ENCODE measurements at places on chromosomes 4 and X.

- no peak for DNase-seq
Measured at GRCh38 chr4:33349376-33349775, 2629.2 kb downstream of the PCDH7 start.

GRCh38 chrX:102546828-102547493 lies 30.4 kb upstream of the TMSB15A start:
- DNase-seq: no peak

GRCh38 chr4:109764789-109765402 lies 35.0 kb upstream of the PLA2G12A start:
- no peak for DNase-seq

- DNase-seq: no peak
Measured at GRCh38 chrX:136386826-136387225, 86.1 kb downstream of the ADGRG4 start.

GRCh38 chr4:120293341-120293740 lies 226.7 kb upstream of the MAD2L1 start:
- no peak for DNase-seq

DNA sequence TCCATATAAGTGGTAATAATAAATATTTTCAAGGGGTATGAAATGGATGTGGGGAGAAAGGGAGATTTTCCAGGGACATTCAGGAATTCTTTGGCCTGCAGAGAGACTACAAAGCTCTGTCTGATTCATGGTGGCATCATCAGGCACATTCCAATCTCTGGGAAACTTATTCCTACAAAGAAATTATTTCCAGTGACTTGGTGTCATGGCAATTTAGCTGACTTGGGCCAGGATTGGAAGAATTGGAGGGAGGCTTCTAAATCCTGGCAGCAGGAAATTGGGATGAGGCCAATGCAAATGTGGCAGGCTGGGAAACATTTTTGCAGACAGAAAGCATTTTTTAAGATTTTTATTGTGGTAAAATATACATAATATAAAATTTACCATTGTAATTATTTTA lies 204.6 kb downstream of the RTL9 start:
- no peak for DNase-seq

DNA sequence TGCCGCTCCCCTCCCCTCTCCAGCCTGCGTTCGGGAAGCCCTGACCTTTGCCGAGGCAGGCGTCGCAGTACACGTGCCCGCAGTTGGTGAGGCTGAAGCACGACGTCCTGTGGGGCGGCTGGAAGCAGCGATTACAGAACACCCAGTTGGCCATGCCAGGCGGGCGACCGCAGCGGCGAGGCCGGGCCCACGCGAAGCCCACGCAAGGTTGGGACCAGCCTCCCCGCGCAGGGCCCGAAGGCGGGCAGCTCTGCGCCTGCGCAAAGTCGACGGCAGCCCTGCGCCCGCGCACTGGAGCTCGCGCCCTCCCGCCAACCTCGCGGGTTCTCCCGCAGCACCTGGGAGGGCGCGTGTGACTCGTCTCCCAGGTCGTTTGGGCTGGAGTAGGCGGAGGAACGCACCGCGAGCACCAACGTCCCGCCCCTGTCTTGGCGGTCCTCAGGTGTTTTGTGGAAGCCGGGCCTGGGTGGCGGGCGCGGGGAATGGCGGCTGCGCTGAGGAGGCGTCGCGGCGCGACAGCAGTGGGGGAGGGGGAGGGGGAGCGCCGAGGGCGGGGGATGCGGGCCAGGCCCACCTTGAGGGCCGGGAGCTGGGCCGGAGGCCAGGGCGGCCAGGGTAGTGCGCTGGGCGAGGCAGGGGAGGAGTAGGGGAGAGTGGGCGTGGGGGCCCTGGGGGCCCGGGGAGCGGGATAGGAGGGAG lies at the start of gene RNF212:
TSS of gene RNF212 (minus strand) at position 254 of the 699 bp plus-strand sequence. CDS start at position 154, 100 bp downstream.
- DNase-seq: no peak

DNA sequence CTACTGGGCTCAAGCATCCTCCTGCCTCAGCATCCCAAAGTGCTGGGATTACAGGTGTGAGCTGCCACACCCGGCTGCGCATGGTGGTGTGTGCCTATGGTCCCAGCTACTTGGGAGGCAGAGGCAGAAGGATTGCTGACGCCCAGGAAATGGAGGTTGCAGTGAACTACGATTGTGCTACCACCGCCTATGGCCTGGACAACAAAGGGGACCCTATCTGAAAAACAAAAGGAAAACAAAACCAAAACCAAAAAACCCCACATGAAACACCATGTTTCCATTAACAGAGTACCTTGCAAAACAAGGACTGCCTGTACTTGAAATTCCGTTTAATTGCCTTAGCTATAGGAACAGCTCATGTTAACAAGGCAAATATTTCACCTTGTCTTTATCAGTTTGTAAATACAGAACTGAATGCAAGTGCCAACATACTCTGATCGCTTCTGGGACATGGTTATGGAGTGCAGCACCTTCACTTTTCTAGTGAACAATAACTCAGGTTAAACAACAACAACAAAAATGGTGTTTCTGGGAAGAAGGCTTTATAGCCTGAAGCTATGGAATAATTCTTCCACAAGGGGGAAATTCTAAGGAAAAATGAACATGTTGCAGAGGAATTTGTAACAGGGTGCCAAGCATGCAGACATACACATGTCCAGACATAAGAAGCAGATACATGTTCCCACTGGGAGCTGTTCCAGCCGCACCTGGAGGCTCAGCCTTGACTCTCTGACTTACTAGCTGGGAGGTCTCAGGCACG lies 73.2 kb upstream of the STS start:
- DNase-seq: peak; percentile 81

- peak; percentile 67 for DNase-seq
Measured at GRCh38 chr4:29708473-29708872, 1011.7 kb upstream of the PCDH7 start.

Measured in bronchial epithelial cell (primary cell).